ENCODE measurements at places on chromosomes 4 and X.

GRCh38 chr4:6909970-6910339 is 329 bp downstream of the TBC1D14 start:
- no peak for DNase-seq
- peak overlapping the region; percentile 46 for H3K27ac ChIP-seq
- peak overlapping the region; percentile 91 for H3K4me3 ChIP-seq

- H3K36me3 ChIP-seq: no peaks in the 10 kb centered on the region
- H3K27ac ChIP-seq: no peak overlapping the region
- no peak overlapping the region for H3K4me3 ChIP-seq
- H3K4me1 ChIP-seq: no peaks in the 10 kb centered on the region
These were observed 1059.6 kb downstream of the TECRL start for GRCh38 chr4:63349674-63350025.

DNA sequence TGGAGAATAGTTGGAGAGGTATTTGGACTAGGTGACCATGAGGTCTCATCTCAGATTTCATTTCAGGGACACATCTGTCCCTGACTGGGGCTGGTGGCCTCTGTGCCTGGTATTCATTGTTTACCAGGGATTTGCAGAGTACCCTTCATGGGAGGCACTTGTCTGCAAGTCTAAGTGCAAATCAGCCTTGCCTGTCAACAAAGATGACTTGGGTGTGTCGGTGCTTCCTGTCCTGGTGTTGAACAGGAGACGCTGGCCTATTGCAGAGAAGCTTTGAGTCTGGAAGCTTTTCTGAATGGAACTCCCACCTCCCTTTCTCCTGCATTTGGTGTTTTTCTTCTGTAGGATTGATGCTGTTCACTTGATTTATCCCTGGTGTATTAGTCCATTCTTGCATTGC is 104.1 kb downstream of the TNIP2 start:
- DNase-seq: no peak
- H3K36me3 ChIP-seq: peaks cover 64% of the 10 kb centered on the region
- no peak overlapping the region for H3K27ac ChIP-seq

DNA sequence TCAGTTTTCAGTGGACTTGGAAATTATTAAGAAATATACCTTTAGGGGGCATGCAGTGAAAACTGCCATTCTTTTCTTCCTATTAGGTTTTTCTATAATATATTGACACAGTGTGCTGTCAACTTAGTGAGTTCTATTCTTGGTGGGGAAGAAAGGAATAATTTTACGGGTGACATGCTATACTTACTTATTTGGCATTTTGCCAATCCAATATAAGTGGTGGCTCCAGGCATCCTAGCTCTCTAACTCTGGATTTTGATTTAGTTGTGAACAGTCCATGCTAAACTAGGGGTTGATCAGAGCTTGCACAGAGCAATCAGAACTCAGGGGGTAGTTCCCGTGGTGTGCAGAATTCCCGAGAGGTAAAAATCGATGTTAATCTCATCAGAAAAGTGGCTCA is 277.7 kb upstream of the FTHL17 start:
- no peak overlapping the region for H3K27ac ChIP-seq
- H3K4me3 ChIP-seq: no peak overlapping the region
- DNase-seq: no peak
- H3K27me3 ChIP-seq: peaks cover 14% of the 10 kb centered on the region
- H3K36me3 ChIP-seq: no peaks in the 10 kb centered on the region

- no peak overlapping the region for H3K27ac ChIP-seq
- peaks cover 33% of the 10 kb centered on the region for H3K4me1 ChIP-seq
- peaks cover 6% of the 10 kb centered on the region for H3K36me3 ChIP-seq
- no peaks in the 10 kb centered on the region for H3K27me3 ChIP-seq
These were observed 19.0 kb downstream of the SLC2A9 start for GRCh38 chr4:10002278-10002677.

- H3K27ac ChIP-seq: peak within 1 kb of the TSS; percentile 7
- H3K4me1 ChIP-seq: no peaks in the 10 kb centered on the region
- peak; percentile 68 for DNase-seq
- peak within 1 kb of the TSS; percentile 85 for H3K4me3 ChIP-seq
- H3K27me3 ChIP-seq: no peaks in the 10 kb centered on the region
These were observed at the start of gene TEC for GRCh38 chr4:48268956-48269860. Gene TEC (minus strand): TSS chr4:48269838. CDS start chr4:48228614, 41,224 bp downstream.

DNA sequence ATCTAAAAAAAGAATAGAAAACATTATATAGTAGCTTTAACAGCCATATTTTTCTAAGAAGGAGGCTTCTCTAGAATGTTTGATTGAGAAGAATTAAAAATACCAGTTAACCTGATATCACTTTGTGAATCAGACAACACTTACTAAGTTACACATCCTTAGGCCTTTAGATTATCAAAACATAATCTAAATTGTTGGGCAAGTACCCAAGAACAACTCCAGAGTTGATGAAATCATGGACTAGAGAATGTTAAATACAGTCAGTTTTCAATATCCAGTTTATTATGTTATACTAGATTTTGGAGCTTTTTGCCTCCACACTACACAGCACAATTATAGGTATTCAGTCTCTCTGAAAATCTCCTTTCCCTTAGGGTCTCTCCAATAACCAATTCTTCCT is 39.6 kb downstream of the ARL13A start:
- H3K27me3 ChIP-seq: peaks cover 22% of the 10 kb centered on the region
- DNase-seq: peak; percentile 3
- no peaks in the 10 kb centered on the region for H3K4me1 ChIP-seq

DNA sequence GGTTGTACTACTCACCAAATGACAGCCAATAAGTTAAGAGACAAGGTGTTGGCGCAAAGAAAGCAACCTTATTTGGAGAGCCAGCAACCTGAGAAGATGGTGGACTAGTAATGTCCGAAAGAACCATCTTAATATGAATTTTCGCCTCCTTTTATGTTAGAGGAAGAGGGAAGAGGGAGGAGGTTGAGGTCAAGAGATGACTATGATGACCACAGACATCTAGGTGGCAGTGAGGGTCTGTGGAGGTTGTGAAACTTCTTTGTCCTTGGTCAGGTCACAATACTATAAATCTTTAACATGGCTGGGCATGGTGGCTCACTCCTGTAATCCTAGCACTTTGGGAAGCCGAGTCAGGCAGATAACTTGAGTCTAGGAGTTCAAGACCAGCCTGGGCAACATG is 15.4 kb downstream of the CDKL5 start:
- H3K27ac ChIP-seq: no peak overlapping the region
- no peaks in the 10 kb centered on the region for H3K4me1 ChIP-seq
- no peaks in the 10 kb centered on the region for H3K27me3 ChIP-seq

DNA sequence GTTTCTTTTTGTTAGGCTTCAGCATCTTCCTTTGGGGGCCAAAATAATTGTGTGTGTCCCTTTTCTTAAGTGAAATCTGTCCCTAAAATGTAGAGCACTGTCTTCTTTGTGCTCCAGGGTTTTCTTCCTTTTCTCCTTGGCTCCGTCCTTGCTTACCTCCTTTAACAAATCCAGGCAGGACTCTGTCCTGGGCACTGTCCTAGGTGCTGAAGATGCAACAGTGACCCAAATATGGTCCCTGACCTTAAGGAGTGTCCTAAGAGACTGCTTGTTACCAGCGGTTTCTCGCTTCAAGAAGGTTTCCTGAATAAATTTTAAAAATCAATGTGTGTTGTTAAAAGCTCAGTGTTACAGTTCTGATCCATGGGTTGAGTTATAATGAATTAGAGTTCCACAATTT is 471.8 kb downstream of the KCNIP4 start:
- H3K4me1 ChIP-seq: no peaks in the 10 kb centered on the region
- H3K27me3 ChIP-seq: peaks cover 47% of the 10 kb centered on the region
- DNase-seq: peak; percentile 63
- no peak overlapping the region for H3K27ac ChIP-seq

GRCh38 chrX:11351375-11352295 is 58.4 kb downstream of the AMELX start:
- H3K27me3 ChIP-seq: no peaks in the 10 kb centered on the region
- H3K36me3 ChIP-seq: no peaks in the 10 kb centered on the region
- DNase-seq: peak; percentile 13
- peaks cover 7% of the 10 kb centered on the region for H3K4me1 ChIP-seq

GRCh38 chr4:5940470-5941203 is 47.8 kb upstream of the CRMP1 start:
- no peaks in the 10 kb centered on the region for H3K36me3 ChIP-seq
- no peak overlapping the region for H3K27ac ChIP-seq
- H3K4me1 ChIP-seq: no peaks in the 10 kb centered on the region
- H3K4me3 ChIP-seq: no peak overlapping the region
- no peaks in the 10 kb centered on the region for H3K27me3 ChIP-seq

GRCh38 chr4:14920237-14920636 is 82.0 kb upstream of the CPEB2 start:
- H3K4me1 ChIP-seq: peaks cover 10% of the 10 kb centered on the region
- H3K4me3 ChIP-seq: no peak overlapping the region
- no peaks in the 10 kb centered on the region for H3K27me3 ChIP-seq
- H3K36me3 ChIP-seq: no peaks in the 10 kb centered on the region

- no peaks in the 10 kb centered on the region for H3K4me1 ChIP-seq
- no peaks in the 10 kb centered on the region for H3K36me3 ChIP-seq
- H3K4me3 ChIP-seq: no peak overlapping the region
These were observed 774 bp downstream of the ARMCX2 start for GRCh38 chrX:101658661-101659491.

DNA sequence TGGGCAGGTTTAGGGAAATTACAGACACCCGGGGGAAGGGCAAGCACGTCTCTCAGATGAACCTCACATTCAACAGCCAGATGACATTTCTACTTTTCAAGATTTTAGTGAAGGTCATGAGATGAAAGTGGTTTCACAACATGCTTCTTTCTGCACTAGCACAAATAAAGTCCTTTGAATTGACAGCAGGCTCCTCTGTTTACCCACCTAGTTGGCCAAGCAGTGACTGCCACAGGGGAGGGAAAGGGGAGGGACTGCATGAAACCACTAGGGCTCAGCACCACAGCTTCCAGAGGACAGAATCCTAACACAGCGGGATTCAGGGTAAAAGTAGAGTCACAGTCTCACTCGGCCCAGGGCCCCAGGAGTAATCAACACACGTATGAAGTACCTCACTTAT is 6.2 kb downstream of the RAB40A start:
- H3K36me3 ChIP-seq: no peaks in the 10 kb centered on the region
- peaks cover 11% of the 10 kb centered on the region for H3K4me1 ChIP-seq
- H3K27ac ChIP-seq: no peak overlapping the region
- H3K4me3 ChIP-seq: no peak overlapping the region
- peaks cover 29% of the 10 kb centered on the region for H3K27me3 ChIP-seq
- no peak for DNase-seq

GRCh38 chr4:73869130-73870055 is at the start of gene CXCL1:
Gene CXCL1 (plus strand): TSS chr4:73869393. CDS start chr4:73869471, 78 bp downstream.
- no peaks in the 10 kb centered on the region for H3K27me3 ChIP-seq
- H3K36me3 ChIP-seq: peaks cover 45% of the 10 kb centered on the region
- peaks cover 37% of the 10 kb centered on the region for H3K4me1 ChIP-seq
- H3K27ac ChIP-seq: peak within 1 kb of the TSS; percentile 92
- peak; percentile 74 for DNase-seq

DNA sequence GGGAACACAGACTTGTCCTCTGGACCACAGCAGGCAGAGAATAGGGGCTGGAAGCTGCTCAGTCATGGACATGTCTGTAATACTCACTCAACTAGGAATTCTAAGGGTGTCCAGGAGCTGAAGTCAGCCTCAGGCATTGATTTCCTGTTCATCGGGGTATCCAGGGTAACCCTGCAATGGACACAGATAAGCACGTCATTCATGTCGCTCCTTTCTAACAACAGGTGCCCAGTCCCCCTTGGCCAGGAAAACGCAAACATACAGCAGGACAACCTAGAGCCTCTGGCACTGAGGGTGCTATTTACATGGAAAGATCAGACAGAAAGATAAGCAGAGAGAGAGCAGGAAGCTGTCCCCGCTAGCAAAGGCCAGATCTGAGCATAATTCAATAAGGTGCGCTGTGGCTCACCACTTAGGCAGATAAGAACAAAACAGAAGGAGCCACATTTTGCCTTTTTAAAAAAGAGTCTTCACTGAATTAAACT is 21.3 kb downstream of the QDPR start:
- no peak for DNase-seq
- H3K4me3 ChIP-seq: no peak overlapping the region
- H3K27me3 ChIP-seq: no peaks in the 10 kb centered on the region
- H3K27ac ChIP-seq: no peak overlapping the region
- peaks cover 9% of the 10 kb centered on the region for H3K4me1 ChIP-seq

- H3K27me3 ChIP-seq: peaks cover 87% of the 10 kb centered on the region
- H3K27ac ChIP-seq: no peak overlapping the region
- H3K36me3 ChIP-seq: peaks cover 6% of the 10 kb centered on the region
- no peaks in the 10 kb centered on the region for H3K4me1 ChIP-seq
These were observed 139.9 kb upstream of the ATP6AP2 start for GRCh38 chrX:40440866-40441265.

- H3K27ac ChIP-seq: peak overlapping the region; percentile 61
- H3K4me3 ChIP-seq: peak overlapping the region; percentile 68
- H3K27me3 ChIP-seq: no peaks in the 10 kb centered on the region
- H3K4me1 ChIP-seq: peaks cover 13% of the 10 kb centered on the region
- DNase-seq: peak; percentile 90
- no peaks in the 10 kb centered on the region for H3K36me3 ChIP-seq
These were observed 1.2 kb downstream of the MAGIX start for GRCh38 chrX:49163555-49164419.

DNA sequence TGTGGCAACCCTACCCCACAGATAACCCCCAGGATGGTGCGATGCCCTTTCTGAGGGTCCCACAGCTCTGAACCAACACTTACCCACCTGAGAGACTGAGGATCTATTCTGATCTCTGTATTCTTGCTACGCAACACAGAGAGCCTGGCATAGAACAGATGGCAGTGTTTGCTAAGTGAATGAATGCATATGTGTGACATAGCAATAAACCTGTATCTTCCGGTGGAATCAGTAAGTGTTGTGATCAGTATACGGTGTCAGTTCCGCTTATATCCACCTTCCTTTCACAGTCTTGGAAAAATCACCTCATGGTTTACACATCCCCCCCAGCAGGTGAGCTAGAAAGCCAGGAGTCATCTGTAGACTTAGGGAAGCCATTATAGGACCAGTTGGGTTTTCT is 5.9 kb upstream of the HSD17B10 start:
- peak overlapping the region; percentile 61 for H3K4me3 ChIP-seq
- H3K27ac ChIP-seq: peak overlapping the region; percentile 21
- peaks cover 33% of the 10 kb centered on the region for H3K27me3 ChIP-seq
- no peak for DNase-seq
- H3K4me1 ChIP-seq: peaks cover 13% of the 10 kb centered on the region

- peak overlapping the region; percentile 88 for H3K4me3 ChIP-seq
- H3K4me1 ChIP-seq: peaks cover 37% of the 10 kb centered on the region
- DNase-seq: peak; percentile 26
- H3K27ac ChIP-seq: peak overlapping the region; percentile 75
- no peaks in the 10 kb centered on the region for H3K27me3 ChIP-seq
- peaks cover 38% of the 10 kb centered on the region for H3K36me3 ChIP-seq
These were observed 839 bp downstream of the QDPR start for GRCh38 chr4:17511051-17511450.

- no peak overlapping the region for H3K27ac ChIP-seq
- no peaks in the 10 kb centered on the region for H3K27me3 ChIP-seq
- no peaks in the 10 kb centered on the region for H3K36me3 ChIP-seq
- DNase-seq: no peak
- H3K4me1 ChIP-seq: peaks cover 10% of the 10 kb centered on the region
These were observed 291.9 kb downstream of the SLC7A11 start for GRCh38 chr4:137950286-137950685.

- no peaks in the 10 kb centered on the region for H3K27me3 ChIP-seq
- no peaks in the 10 kb centered on the region for H3K4me1 ChIP-seq
- DNase-seq: no peak
These were observed 805 bp downstream of the KLB start for GRCh38 chr4:39407584-39407885.
